Panc1 (cell line): ENCODE measurements at places on chromosomes 7 and 10. TPM values are rescaled to one million over a fixed set of nuclear protein-coding genes. Genes with fewer than 3 reads are reported as not detected.

CPEB3 gene
- 2.4 TPM for total RNA-seq

EPHB6 gene
- 0.54 TPM for total RNA-seq

ADARB2 gene
- 0.31 TPM for total RNA-seq

FAM24B gene
- 21.3 TPM for total RNA-seq

ELOVL3 gene
- 1.2 TPM for total RNA-seq

EDRF1 gene
- 36.3 TPM for total RNA-seq

SLC18A3 gene
- total RNA-seq = not detected

OPN1SW gene
- total RNA-seq = not detected

PRSS2 gene
- 22.4 TPM for total RNA-seq

ZFAND2A gene
- total RNA-seq = 24.1 TPM

- no peak for DNase-seq
Measured at GRCh38 chr10:125231116-125231812, 70.9 kb upstream of the CTBP2 start.

- DNase-seq = no peak
Measured at GRCh38 chr7:122429926-122430325, 125.4 kb upstream of the FEZF1 start.

GRCh38 chr7:120185940-120186682 lies 86.9 kb upstream of the KCND2 start:
- DNase-seq = no peak

DNA sequence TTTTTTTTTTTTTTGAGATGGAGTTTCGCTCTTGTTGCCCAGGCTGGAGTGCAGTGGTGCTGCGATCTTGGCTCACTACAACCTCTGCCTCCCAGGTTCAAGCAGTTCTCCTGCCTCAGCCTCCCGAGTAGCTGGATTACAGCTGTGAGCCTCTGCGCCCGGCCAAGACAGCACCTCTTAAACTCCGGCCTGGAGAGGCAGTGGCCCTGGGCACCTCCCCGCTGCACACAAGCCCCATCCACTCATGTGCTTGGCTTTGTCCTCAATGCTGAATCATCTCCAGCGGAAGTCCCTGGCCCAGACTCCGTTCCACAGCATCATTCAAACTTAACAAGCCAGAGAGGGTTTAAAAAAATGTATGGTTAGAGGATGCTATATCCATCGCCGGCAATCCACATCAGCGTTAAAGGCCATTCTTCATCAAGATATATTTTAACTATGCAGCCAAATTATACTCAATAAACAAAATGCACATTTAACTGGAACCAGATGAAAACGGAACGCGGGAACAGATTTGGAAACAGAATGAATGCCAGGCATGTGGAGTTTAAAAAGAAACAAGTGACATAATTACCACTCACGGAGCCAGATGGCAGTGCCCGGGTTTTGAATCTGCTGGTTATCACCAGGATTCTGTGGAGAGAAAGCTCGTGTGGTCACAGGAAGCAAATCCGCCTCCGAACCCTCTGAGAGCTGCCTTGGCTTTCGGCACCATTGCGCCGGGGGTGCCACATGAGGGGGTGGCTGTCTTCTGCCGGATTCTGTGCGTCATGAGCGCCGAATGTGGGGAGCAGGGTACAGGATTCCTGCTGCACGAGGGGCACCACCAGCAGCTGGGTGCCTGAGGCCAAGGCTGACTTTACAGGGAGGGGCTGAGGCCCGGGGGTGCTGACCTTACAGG lies 45.6 kb upstream of the CFAP46 start:
- no peak for DNase-seq

DNA sequence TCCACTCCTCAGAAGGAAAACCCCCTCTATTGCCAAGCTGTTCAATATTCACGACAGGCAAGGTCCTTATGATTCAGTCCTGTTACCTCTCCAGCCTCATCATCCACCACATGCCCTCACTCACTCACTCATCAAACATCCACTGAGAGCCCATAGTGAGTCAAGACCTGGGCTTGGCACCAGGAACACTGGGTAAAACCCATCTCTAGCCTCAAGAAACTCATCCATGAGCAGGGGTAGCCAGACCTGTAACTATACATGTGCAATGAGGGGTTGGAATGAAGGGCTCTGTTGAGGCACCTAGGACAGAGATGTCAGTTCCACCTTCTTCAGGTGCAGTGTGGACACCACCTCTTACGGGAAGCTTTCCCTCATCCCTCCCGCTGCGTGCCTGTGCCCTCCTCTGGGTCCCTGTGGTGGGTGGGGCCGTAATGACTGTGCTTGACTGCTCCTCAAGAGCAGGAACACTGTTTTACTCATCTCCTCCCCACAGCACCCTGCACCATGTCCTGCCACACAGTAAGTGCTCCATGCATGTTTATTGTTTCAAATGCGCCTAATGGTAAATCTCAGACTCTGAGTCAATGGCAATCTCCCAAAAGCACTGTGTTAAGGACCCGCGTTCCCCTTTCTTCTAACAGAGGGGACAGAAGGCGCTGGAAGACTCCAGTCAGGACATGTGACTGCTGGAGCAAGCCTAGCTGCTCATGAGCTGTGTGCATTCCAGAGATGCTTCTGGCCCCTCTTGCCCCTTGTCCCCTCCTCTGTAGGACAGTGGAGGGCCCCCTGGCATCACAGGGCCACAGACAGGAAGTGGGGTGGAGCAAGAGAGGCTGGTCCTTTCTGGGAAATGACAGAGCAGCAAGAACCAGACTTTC lies 95.4 kb downstream of the HIPK2 start:
- peak; percentile 77 for DNase-seq

- peak; percentile 20 for DNase-seq
Measured at GRCh38 chr10:103491729-103492364, 1.7 kb upstream of the NEURL1 start.

DNA sequence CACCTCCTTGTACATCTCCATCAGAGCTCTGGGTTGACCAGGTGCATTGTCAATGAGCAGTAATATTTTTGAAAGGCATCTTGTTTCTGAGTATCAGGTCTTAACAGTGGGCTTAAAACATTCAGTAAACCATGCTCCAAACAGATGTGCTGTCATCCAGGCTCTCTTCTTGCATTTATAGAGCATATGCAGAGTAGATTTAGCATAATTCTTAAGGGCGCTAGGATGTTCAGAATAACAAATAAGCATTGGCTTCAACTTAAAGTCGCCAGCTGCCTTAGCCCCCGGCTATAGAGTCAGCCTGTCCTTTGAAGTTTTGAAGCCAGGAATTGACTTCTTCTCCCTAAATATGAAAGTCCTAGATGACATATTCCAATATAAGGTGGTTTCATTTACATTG lies 130.5 kb upstream of the INSYN2A start:
- no peak for DNase-seq

GRCh38 chr10:111887266-111887665 lies 296.3 kb downstream of the GPAM start:
- no peak for DNase-seq

GRCh38 chr10:68212721-68213352 lies 19.1 kb downstream of the ATOH7 start:
- DNase-seq = no peak

GRCh38 chr7:46695051-46695708 lies 774.1 kb upstream of the IGFBP3 start:
- no peak for DNase-seq

DNA sequence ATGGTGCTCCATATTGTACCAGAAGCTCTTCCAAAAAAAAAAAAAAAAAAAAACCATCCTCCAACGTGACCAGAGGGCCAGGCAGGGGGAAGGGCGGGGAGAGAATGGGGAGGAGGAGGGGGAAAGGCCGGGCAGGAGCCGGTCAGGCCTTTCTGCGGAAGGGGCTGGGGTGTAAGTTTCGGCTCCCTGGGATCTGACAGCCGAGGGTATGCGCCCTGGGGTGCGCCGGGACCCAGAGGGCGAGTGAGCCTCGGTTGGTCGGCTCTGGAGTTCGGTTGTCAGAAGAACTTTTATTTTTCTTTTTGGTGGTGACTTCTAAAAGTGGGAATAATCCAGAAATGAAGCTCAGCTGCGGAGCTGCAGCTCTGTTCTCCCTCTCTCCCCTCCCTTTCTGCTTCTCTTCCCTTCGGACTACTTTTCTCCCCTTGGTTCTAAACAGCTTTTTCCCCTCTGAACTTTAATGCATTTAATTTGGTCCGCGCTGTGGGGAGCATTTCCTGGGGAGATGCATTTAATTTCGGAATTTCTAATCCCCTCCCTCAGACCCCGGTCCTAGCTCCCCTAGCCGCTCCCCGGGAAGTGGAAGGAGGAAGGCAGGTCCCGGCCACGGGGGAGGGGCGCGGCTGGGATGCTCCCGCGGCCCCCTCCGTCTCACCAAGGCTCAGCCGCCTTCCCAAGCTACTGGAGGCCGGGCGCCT lies 3.9 kb upstream of the PAX2 start:
- no peak for DNase-seq

GRCh38 chr10:67114945-67115344 lies 189.1 kb downstream of the LRRTM3 start:
- no peak for DNase-seq

GRCh38 chr10:29977171-29977570 lies 82.2 kb downstream of the JCAD start:
- no peak for DNase-seq

GRCh38 chr7:33190688-33191304 lies 61.4 kb downstream of the BBS9 start:
- no peak for DNase-seq

GRCh38 chr7:30427296-30428070 lies 51.1 kb downstream of the NOD1 start:
- DNase-seq = no peak

GRCh38 chr10:90732581-90732980 lies 125.3 kb downstream of the HTR7 start:
- no peak for DNase-seq

- DNase-seq = no peak
Measured at GRCh38 chr10:31318854-31319601, at the start of gene ZEB1. TSS of gene ZEB1 (plus strand) at chr10:31319216. CDS start at chr10:31319235, 19 bp downstream.

- no peak for DNase-seq
Measured at GRCh38 chr7:44823255-44823781, 24.6 kb downstream of the H2AZ2 start.

GRCh38 chr7:2490181-2490651 lies 14.0 kb upstream of the GRIFIN start:
- DNase-seq = no peak

- DNase-seq = no peak
Measured at GRCh38 chr10:84076540-84077195, 62.6 kb upstream of the GHITM start.

DNA sequence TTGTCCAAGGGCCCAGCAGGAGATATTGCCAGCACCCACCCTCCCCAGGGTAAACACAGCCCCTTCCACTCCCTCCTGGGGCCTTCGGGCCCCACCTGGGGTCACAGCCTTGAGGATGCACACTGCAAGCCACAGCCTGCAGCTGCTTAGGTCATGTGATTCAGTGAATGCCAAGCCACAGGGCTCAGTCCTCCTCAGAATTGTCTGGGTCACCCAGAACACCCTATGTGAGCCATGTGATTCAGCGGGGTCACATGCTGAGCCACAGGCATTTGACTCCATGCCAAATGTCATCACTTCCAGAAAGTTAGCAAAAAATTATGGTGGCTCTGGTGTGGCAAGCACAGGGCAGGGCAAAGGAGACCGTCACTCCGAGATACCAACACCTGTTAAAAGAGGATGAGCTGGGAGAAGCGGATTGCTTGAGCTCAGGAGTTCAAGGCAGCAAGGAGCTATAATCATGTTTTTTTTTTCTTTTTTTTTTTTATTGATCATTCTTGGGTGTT lies 17.2 kb upstream of the PSAP start:
- peak; percentile 71 for DNase-seq

DNA sequence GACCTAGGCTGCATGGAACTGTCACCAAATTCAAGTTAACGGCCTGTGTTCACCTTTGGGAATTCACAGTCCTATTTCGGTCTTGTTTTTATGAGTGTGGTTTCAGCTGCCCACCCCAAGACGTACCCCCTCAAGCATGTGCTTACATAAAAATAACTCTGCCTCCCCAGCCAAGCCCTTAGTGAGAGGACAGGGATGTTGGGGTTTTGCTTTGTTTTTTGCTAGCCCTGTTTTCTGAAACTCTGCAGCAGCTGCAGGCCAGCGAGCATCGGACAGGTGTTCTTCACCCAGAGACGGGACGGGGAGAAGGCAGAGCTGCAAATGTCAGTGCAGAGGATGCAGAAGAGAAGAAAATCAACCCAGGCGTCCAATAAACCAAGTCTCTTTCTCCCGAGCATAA lies 13.5 kb downstream of the CHST15 start:
- DNase-seq = no peak

GRCh38 chr7:65382452-65382851 lies 8.8 kb downstream of the ZNF92 start:
- no peak for DNase-seq

DNA sequence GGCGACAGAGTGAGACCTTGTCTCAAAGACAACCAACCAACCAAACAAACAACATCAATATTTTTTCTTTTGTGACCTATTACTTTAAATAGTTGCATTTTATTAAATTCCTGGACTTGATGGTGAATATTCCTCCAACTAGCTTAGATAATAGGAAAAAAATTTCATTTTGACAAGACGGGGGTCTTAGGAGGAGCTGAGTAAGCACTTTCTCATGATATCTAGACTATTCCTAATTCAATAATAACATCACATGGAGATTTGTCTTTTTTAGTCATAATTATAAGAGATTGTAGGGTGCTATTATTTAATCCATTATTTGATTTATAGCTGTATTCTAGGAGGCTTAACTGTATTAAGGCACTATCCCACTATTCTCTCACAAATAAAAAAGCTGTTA lies 702.5 kb downstream of the PHTF2 start:
- DNase-seq = no peak

DNA sequence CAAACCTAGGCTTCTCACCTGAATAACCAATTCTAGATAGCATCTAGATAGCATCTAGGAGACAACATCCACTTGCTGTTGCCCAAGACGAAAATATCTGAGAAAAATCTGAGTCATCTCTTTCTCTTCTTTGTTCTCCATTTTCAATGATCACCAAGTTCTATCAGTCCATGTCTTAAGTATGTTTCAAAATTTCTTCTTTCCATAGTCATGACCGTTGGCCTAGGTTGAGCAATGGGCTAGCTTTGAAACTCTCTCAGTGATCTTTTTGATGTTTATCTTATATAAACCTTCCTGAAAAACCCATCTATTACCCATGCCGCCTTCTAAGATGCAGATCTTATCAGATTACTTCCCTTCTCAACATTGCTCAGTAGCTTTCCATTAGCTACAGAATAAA lies 23.4 kb upstream of the CASD1 start:
- no peak for DNase-seq

GRCh38 chr7:8699875-8700624 lies 266.6 kb downstream of the NXPH1 start:
- no peak for DNase-seq

- DNase-seq = no peak
Measured at GRCh38 chr7:69864822-69865221, 266.5 kb downstream of the AUTS2 start.

GRCh38 chr10:22635650-22636049 lies 78.7 kb downstream of the PIP4K2A start:
- no peak for DNase-seq

GRCh38 chr7:148963583-148964482 lies 64.5 kb downstream of the PDIA4 start:
- DNase-seq = no peak

DNA sequence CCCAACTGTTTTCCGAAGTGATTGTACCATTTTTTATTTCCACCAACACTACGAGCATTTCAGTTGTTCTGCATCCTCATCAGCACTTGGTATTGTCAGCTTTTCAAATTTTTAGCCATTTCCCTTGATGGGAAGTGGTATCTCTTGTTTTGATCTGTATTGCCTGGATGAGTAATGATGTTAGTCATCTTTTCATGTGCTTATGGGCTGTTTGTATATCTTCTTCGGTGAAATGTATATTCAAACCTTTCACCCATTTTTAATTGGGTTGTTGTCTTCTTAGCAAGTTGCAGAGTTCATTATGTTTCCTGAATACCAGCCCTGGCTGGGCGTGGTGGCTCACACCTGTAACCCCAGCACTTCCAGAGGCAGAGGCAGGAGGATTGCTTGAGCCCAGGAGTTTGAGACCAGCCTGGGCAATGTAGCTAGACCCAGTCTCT lies 22.1 kb downstream of the CLIP2 start:
- DNase-seq = peak; percentile 42

GRCh38 chr7:44981035-44981706 lies 2.4 kb upstream of the MYO1G start:
- DNase-seq = no peak
